NCI-H524 (cell line): ENCODE measurements at places on chromosomes 2 and 18.

DNA sequence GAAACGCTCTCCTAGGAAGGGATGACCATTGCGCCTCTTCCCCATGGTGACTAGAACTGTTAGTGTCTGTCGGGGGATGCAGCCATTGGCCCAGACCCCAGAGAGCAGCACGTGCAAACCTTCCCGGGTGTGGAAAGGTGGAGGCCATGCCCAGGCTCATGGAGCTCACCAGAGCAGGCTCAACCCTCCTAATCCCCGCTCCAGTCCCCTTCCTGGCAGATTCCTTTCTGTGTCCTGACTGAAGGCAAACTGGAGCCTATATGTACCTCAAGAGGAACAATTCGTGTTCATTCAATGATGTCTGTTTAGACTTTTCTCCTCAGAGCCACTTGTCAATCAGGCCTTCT lies 94.4 kb downstream of the RHOB start:
- no peak for DNase-seq

- peak; percentile 48 for DNase-seq
Observed at GRCh38 chr2:148560496-148560895, 84.1 kb upstream of the EPC2 start.

- no peak for DNase-seq
Observed at GRCh38 chr18:62769216-62769615, 53.9 kb downstream of the PHLPP1 start.

GRCh38 chr2:201342923-201343322 lies 14.2 kb downstream of the FLACC1 start:
- no peak for DNase-seq

DNA sequence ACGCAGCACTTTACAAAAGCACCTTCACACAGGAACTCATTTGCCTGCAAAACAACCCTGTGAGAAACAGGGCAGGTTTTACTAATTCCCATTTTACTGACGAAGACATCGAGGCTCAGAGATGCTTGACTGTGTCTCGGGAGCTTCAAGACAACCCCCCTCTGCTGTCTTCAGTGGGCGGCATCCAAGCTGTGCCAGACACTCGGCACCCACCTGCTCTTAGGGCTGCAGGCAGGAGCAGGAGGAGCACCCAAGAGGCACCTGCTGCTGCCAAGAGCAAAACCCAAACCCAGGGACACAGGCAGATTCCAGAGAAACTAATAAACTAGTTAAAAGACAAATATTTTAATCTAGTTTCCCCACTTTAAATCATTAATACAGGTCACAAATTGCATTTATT lies 67.9 kb downstream of the PPP4R1 start:
- no peak for DNase-seq

GRCh38 chr2:45145073-45145899 lies 136.0 kb upstream of the SIX2 start:
- DNase-seq: no peak

DNA sequence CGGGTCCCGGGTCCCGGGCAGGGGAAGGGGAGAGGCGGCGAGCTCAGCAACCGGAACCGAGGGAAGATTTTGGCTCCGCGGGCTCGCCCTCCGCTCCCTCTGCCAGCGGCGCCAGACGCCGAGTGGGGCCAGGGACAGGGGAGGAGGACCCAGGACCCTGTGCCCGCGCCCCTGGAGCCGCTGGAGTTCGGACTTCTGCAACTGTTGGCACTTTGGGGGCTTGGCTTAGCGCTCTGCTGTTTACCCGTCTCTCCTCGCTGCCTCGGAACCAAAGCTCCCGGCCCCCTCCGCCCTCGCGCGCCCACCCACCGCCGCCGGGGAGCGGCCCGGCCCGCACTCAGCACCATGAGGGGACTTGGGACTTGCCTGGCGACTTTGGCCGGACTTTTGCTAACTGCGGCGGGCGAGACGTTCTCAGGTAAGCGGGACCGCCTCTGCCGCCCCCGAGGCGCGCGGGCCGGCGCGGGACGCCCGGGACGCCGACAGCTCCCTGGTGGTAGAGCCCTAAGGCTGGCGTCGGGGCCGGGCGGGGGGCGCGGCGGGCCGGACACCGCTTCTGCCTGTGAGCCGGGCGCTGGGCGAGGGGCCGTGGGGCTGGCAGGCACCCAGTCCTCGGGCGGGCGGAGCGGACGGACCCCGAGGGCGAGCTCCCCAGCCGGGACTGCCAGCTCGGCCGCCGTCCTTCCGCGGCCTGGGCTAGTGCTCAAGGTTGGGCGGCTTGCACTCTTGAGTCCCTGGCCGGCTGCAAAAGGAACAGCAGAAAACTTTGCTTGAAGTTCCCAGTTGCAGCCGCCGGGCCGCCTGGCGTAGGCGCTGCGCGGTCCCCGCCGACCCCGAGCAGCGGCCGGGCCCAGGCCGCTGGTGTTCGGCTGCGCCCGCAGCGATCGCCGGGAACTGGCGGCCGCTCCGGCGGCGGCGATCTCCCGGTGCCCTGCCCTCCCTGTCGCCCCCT lies 634 bp downstream of the PTPRM start:
- peak; percentile 50 for DNase-seq

GRCh38 chr18:76401498-76401897 lies 93.5 kb downstream of the ZNF516 start:
- DNase-seq: no peak

GRCh38 chr18:30965237-30965636 lies 77.3 kb downstream of the DSC3 start:
- no peak for DNase-seq
